ENCODE measurements at places on chromosomes 3 and 15.

- no peak for DNase-seq
Observed at GRCh38 chr3:183822631-183823030, 2.7 kb downstream of the MAP6D1 start.

- DNase-seq: no peak
Observed at GRCh38 chr3:11601446-11602238, 42.1 kb downstream of the VGLL4 start.

- DNase-seq: no peak
Observed at GRCh38 chr15:31489801-31490646, 163.4 kb downstream of the KLF13 start.

- DNase-seq: no peak
Observed at GRCh38 chr3:170467007-170467406, 48.3 kb downstream of the CLDN11 start.

GRCh38 chr3:160665784-160666526 lies 11.0 kb upstream of the ARL14 start:
- no peak for DNase-seq

All from activated naive CD8-positive, alpha-beta T cell treated with anti-CD3 and anti-CD28 coated beads, Interleukin-2, amount 50 U/mL, for 16 hours (primary cell).